ENCODE measurements at places on chromosomes 13 and 19.
A peak's percentile ranks its signal among the peaks of the same experiment; 100 is the strongest.

- DNase-seq: no peak
Observed at GRCh38 chr13:112366907-112367646, 9.1 kb upstream of the SPACA7 start.

DNA sequence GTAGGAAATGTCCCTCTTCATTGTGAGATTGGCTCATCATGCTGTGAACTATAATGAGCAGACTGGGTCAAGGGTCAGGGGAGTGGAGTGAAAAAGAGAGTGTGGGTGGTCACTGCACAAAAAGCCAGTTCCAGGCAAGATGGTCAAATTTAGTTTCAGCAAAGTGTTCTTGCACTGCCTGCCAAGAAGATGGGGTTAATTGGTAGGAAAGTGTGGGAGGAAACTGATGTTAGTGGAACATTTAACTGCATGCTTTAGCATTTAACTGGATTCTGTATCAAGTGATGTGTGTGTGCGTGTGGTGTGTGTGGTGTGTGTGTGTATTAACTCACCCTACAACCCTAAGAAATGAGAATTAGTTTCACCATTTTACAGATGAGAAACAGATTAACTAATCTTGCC is 131.6 kb downstream of the COG6 start:
- DNase-seq: no peak

DNA sequence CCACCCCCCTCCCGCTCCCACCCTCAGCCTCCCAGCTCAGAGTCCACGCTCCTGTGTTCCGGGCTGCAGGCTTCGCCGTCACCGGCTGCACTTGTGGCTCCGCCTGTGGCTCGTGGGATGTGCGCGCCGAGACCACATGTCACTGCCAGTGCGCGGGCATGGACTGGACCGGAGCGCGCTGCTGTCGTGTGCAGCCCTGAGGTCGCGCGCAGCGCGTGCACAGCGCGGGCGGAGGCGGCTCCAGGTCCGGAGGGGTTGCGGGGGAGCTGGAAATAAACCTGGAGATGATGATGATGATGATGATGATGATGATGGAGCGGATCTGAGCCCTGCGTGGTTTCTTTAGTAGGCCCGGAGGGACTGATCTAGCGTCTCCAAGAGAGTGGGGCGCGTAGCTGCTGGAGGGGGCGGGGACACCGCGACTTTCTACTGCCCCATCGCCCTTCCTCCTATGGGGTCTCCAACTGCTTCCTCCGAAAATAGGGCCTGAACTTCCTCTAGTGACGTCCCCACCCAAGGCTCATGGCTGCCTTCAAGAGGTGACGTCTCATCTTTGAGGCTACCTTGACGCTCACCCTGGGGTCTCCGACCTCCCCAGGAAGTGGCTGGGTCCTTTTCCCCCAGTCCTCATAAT is 1.4 kb downstream of the RETN start:
- no peak for DNase-seq

GRCh38 chr19:11092181-11092538 is 2.9 kb downstream of the LDLR start:
- DNase-seq: peak; percentile 37

GRCh38 chr13:74687442-74688182 is 553.4 kb upstream of the KLF12 start:
- DNase-seq: no peak

DNA sequence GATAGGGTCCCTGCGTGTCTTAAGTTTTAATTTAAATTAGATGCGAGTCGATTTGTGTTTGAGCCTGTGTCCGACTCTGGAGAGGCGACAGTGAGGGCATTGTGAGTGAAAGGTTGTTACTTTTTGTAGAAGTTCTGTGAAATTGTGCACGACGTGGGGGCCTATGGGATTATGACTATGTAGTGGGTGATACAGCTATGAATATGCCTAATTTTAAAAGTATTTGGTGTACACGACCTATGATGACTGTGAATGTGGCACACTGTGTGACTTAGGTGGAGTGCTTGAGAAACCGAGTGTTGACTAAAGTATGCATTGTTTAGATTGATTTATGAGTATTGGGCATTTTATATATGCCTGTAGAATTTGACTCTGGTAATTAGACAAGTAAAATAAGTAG is 646 bp downstream of the ZNF567 start:
- no peak for DNase-seq

GRCh38 chr13:26295812-26296211 is 41.9 kb downstream of the CDK8 start:
- DNase-seq: no peak

DNA sequence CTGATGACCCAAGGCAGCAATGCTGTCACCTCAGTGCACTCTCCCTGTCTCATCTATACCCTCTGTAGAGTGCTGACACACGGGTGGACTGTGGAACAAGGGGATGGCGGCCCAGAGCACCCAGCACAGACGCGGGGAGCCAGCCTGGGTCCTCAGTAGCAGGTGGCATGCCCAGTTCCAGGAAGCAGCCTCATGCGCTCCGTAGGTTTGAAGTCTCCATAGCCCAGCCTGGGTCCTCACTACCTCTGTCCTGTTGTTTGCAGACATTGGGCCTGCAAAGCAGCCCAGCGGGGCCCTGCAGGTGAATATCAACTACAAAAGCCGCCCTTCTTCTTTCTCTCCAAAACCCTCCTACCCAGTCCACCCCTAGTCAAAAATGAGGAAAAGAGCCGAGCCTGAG is 5.0 kb upstream of the SLC7A9 start:
- no peak for DNase-seq

- no peak for DNase-seq
Observed at GRCh38 chr13:48154671-48155070, 59.8 kb upstream of the MED4 start.

DNA sequence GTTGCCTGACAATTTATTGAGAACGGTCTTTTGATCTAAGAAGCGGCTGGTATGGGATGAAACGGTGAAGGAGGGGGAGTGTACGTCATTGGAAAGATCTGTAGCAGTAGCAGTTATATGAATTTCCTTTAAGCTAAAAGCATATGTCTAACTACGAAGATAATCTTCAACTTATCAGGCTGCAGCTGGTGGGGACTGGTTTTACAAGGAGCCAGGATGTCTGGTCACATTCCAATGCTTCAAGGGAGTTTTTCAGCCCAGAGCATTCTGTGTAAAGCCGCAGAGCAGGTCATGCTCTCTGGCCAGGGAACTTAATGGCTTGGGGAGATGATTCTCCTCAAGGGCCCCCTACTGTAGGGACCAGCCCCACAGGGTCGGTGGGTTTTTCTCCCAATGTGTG is 29.2 kb downstream of the CLEC4M start:
- DNase-seq: no peak

DNA sequence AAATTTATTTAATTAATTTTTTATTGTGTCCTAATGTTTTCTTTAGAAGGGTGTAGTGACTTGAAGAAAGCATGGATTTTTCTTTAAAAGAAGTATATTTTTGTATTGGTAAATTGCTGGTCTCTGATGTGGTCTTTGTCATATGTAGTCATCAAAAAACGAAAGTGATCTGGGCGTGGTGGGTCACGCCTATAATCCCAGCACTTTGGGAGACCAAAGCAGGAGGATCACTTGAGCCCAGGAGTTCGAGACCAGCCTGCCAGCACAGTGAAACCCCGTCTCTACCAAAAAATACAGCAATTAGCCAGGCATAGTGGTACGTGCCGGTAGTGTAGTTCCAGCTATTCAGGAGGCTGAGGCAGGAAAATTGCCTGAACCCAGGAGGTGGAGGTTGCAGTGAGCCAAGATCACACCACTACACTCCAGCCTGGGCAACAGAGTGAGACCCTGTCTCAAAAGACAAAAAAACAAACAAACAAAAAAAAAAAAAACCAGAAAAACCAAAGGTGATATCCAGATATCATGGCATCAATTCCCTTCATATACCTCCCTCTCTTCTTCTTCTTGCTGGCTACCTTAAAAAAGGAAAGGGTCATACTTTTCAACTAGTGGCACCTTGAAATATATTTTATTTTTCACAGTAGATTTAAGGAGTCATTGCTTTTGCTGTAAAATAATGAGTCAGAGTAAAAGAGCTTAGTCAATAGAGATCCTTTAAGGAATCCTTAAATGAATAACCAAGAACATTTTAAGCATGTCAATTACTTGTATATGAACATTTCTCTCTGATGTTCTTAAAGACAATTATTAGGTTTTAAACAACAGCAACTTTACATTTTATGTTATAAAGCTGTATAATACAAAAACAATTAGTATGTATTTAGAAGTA is 19.9 kb downstream of the KCTD4 start:
- no peak for DNase-seq

DNA sequence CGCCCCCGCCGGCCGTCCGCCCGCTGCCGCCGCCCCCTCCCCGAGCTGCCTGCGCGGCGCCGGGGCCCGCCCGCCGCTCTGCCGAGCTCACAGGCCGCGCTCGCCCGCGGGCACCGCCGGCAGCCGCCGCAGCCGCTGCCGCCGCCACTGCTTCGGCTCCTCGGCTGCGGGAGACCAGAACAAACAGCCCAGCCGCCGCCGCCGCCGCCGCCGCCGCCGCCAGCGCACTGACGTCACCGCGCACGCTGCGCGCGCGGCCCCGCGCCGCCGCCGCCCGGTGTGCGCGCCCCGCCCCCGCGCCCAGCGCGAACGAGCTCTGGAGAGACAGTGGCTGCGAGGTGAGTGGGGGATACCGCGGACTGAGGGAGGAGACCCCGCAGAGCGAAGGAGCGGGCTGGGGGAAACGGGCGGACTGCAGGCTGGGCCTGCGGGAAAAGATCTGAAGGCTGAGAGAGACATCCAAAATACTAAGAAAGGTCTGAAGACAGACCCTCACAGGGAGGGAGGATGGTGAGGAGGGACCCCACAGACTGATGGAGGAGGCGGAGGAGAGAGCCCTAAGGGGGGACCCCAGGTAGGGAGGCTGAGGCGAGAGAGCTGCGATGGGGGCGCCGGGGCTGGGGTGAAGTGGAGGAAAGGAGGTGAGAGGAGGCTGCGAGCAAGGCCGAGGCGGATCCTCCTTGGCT is at the start of gene BRD4:
BRD4 (minus strand) TSS at position 229 of the 686 bp plus-strand sequence. CDS start 59,440 bp downstream, outside the sequence.
- DNase-seq: peak; percentile 64

GRCh38 chr19:16587833-16588823 is 15.9 kb upstream of the SLC35E1 start:
- DNase-seq: peak; percentile 47

DNA sequence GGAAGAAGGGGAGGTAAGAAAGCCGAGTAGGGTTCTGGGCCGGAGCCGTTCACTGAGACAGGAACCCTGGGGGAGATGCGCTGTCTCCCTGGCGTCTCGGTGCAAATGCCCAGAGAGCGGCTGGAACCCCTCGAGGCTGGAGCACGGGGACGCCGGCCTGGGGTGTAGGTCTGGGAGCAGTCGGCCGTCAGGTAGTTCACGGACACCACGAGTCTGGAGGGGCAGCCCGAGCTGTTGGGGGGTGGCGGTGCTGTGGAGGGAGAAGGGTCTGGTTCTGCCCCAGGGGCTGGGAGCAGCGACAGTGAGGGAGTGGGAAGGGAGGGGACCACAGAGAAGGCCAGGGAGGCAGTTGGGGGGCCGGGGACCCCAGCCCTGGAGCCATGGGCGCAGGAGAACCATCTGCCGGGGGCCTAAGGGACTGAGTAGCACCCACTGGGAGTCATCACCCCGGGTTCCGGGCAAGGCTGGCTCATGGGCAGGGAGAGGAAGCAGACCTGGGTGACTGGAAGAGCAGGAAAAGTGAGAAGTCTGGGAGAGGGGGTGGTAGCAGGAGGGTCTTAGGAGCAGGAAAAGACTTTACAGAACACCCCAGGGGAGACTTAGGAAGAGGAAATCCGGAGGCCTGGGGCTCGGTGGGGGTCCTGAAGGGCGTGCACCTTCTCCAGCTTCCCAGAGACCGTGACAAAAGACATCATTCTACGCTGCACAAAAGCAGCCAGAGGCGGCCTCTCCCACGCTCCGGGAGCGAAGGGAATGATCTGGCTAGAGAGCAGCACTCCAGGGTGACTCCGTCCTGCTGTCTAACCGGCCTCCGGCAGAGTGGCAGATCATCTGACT is 173.1 kb upstream of the SOX1 start:
- no peak for DNase-seq

DNA sequence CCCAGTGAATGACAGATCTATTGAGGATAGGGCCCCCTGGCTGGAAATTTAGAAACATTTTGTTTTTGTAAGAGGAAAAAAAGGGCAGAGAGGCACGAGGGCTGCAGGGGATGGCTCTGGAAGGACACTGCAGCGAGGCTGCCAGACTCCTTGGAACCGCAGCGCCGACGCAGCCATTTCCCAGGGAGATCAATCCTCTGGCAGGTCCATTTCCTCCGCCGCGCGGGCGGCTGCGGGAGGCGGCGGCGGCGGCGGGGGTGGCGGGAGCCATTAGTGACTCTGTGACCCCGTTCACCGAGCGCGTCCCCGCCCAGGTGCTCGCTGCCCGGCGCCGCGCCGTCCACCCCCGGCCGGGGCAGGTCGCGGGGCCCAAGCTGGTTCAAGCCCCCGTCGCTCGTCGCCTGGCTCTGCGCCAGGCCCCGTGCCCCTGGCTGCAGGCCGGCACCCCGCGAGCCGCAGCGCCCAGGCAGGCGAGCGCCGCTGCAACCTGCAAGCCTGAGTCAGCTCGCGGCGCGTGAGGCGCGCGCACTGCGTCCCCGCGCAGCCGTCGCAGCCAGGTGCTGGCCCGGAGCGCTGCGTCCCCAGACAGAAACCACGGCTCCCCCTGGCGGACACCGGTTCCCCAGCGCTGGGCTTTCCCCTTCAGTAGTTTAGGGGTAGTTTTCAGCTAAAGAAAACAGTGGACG is 192.6 kb downstream of the KATNAL1 start:
- DNase-seq: peak; percentile 87

GRCh38 chr13:74575729-74576125 is 441.5 kb upstream of the KLF12 start:
- no peak for DNase-seq

DNA sequence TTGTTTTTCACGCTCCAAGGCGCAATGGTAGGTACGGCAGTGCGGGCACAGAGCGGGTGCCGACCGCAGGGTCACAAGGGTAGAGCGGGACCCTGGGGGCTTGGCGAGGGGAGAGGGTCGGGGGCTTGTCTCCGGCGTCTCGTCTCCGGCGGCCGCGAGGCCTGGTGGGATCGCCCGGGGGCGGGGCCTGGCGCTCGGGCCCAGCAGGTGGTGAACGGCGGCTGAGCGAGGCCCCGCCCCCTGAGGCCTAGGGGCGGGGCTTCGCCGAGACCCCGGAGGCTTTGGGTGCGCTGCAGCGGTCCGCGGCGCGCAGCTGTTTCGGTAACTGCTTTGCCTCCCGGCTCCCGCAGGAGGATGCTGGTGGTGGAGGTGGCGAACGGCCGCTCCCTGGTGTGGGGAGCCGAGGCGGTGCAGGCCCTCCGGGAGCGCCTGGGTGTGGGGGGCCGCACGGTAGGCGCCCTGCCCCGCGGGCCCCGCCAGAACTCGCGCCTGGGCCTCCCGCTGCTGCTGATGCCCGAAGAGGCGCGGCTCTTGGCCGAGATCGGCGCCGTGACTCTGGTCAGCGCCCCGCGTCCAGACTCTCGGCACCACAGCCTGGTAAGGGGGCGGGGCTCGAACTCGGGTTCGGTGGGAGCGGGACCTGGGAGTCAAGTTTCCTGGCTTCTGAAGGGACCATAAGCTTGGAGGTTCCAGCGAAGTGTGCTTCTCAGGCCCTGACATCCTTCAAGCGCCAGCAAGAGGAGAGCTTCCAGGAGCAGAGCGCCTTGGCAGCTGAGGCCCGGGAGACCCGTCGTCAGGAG is at the start of gene TSEN34:
TSEN34 (plus strand) TSS at position 298 of the 800 bp plus-strand sequence; CDS start at position 355, 57 bp downstream.
- DNase-seq: peak; percentile 76

DNA sequence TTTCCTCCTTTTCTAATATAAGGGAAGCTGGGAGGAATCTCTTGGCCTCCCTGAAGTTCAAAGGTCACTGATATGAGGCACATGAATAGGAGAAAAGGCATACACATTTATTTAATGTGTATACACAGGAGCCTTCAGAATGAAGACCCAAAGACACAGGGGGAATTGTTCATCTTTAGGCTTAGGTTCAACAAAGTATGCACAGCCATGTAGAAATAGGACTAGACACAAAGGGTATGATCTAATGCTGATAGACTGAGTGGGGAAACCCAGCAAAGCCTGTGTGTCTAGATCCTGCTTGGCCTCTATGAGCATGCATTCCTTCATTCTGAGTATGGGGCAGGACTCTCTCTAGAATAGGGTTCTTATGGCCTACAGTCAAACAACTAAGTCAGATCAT is 177.1 kb upstream of the RFC3 start:
- DNase-seq: no peak
